ENCODE measurements at places on chromosomes 1 and 21.
A peak's percentile ranks its signal among the peaks of the same experiment; 100 is the strongest.

- DNase-seq = no peak
Observed at GRCh38 chr1:79469139-79469538, 462.6 kb upstream of the ADGRL4 start.

GRCh38 chr1:149928401-149928724 is 760 bp upstream of the SF3B4 start:
- no peak for DNase-seq

- peak; percentile 39 for DNase-seq
Observed at GRCh38 chr21:25733859-25734653, 648 bp downstream of the ATP5PF start.

GRCh38 chr1:240122639-240123613 is 31.2 kb downstream of the FMN2 start:
- no peak for DNase-seq

DNA sequence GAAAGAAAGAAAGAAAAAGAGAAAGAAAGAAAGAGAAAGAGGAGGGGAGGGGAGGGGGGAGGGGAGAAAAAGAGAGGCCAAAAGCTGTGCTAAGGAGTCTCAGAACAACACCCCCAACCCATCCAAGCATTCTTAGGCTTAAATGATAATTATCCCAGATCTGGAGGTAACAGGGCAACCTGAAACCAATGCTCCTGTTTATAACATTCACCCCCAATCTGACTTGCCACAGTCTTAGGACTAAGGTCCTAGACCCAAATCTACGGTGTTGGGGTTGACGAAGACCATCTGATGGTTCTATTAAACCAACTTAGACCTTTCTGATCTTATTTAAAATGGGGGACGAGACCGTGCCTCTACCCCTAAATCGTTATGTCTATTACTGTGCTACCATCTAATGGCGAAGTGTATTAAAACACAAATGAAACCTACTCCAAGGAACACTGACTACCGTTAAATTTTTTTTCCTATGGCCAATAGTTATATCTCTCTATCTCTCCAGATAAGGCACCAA is 119.3 kb upstream of the CDC42BPA start:
- no peak for DNase-seq

- DNase-seq = no peak
Observed at GRCh38 chr1:64495878-64496277, 25.9 kb downstream of the CACHD1 start.

GRCh38 chr1:197577580-197577979 is 197.7 kb downstream of the DENND1B start:
- DNase-seq = no peak

GRCh38 chr1:110282395-110282794 is 56.8 kb upstream of the RBM15 start:
- DNase-seq = no peak
